Ammon's horn (tissue), 1 donor: ENCODE measurements at places on chromosomes 2 and 18.
A peak's percentile ranks its signal among the peaks of the same experiment; 100 is the strongest.

DNA sequence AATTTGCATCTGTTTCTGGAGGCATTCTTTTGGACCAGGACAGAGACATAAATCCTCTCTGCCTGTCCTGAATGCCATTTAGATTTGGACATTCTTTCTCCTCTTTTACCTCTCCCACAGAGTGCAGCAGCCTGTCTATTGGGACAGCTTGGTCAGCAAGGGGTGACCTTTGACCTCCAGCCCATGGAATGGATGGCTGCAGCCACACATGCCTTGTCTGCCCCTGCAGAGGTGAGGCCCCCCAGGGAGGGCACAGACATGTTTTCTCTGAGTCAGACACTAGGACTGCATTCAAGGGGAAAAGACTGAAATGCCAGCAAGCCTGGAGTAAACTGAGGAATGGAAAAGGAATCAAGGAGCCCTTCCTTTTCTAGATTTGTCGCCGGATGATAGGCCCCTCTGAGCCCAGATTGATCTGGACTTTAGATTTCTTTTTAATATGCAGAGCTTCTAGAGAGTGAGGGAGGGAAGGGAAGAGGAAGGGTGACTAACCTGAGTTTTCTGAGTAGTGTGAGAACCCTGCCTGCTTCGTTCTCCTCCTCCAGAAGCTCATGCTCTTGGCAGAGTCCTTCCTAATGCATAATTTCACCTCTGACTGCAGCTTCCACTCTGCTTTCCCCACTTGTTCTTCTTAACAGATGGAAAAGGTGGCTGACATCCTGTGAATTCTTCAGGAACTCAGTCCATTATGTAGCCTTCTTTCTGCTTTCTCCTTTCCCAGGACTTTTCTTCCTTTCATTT is 16.1 kb upstream of the TTLL4 start:
- no peak for DNase-seq

- no peak for DNase-seq
Observed at GRCh38 chr2:28697602-28698149, 54.0 kb upstream of the PPP1CB start.

DNA sequence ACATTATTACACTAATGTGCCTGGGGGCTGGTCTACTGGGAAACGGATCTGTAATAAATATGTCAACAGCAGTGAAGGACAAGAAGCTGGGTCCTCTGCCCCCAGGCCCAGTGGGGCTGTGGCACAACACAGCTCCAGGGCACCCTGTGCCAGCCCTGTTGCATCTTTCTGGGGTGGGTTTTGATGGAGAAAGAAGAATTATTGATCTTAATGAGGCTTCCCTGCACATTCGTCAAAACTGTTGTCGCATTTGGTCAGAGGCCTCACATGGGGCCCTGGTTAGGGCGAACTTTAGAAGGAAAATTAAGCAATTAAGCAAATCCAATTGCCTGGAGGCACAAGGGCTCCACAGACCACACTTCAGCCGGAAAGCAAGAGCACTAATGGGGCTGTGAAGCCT is 30.0 kb upstream of the TWIST2 start:
- no peak for DNase-seq

GRCh38 chr2:12555012-12555645 is 161.6 kb upstream of the TRIB2 start:
- DNase-seq = no peak

GRCh38 chr2:226775032-226775509 is 24.5 kb downstream of the IRS1 start:
- no peak for DNase-seq

DNA sequence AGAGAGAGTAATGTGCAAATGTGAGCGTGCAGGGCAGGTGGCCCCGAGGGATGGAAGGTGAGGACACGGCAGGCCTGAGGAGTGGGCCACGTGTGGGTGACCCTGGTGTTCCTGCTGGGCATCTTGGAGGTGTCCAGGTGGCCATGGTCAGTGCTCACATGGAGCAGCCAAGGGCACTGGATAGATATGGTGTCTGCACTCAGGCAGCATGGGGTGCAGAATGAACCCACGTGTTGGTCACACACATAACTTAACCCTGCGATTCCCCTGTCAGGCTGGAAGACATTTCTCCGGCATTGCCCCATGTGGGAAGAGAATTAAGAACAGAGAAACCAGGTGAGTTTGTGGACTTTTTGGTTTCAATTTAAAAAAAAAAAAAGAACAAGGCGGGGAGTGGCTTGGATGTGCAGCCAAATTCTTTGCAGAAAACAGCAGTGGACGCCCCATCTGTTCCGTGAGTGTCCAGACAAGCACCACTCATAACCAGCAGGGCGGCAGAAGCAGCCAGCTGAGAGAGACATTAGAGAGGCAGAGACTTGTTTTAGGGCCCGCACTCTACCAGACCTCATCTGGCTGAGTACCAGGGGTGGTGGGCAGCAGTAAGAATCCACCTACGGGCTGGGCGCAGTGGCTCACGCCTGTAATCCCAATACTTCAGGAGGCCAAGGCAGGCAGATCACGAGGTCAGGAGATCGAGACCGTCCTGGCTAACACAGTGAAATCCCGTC is 249.8 kb downstream of the ACKR3 start:
- DNase-seq = no peak

GRCh38 chr2:197873293-197873701 is 68.9 kb downstream of the PLCL1 start:
- peak; percentile 78 for DNase-seq

DNA sequence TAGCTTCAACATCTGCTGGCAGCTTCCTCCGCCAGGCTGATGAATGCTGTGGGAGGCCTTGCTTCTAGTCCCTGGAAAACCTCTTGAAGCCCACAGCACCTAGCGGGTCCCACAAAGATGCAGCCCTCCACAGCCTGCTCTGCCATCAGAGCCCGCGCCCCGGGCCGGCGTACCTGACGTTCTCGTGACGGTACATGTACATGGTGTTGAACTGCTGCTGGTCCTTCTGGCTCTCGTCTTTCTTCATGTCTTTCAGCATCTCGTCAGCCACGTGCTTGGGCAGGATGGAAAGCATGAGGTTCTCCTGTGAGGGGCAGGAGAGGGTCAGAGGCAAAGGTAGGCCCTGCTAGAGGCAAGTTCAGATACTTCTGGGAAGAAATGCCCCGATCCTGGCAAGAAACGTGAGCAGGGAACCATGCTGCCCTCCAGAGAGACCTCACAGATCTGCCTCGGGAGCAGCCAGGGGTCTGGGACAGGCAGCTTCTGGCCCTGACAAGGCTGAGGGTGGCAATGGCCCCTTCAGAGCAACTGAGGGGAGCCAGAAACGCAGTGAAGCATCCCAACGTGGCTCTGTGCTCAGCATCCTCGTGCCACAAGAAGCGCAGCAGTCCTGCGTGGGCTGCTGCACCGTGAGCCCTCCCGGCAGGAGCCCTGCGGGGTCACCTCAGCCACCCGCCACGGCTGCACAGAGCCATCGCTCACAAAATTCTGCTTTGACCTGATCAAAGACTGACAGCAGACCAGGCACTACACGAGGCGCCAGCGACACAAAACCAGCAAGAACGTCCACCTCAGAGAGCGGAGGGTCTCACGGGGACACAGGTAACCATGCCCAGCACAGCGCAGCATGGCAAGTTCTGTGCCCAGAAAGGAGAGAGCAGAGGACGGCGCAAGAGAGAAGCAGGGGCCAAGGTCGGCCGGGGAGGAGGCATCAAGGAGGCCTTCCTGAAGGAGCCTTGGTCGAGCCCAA is 49.1 kb downstream of the CENPO start:
- DNase-seq = no peak

DNA sequence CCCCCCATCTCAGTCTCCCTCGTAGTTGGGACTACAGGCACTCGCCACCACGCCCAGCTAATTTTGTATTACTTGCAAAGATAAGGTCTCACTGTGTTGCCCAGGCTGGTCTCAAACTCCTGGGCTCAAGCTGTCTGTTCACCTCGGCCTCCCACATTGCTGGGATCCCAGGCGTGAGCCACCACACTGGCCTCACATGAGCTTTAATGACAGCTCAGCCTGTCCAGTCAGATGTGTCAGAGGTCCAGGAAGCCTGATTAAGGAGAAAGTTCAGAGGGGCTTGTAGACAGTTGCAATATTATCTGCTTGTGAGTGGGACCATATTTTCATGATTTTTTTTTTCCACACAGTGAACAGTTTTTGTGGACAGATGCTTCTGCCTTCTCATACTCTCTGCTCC is 82.0 kb downstream of the LIMS1 start:
- no peak for DNase-seq

GRCh38 chr18:37873416-37873815 is 307.8 kb upstream of the CELF4 start:
- no peak for DNase-seq

DNA sequence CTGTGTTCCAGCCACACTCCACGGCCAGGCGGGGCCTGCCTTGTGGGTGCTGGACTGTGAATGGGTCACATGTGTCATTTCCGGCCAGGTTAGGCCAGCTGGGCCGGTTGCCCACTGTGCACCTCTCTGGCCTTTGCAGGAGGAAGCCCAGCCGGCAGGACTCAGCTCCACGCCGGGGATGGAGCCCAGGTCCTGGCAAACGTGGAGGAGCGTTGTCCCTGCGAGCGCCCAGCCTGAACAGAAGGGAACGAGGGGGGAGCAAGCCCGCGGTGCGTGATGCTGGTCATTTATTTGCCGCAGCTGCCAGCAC is 152.9 kb downstream of the PXDN start:
- no peak for DNase-seq

- no peak for DNase-seq
Observed at GRCh38 chr2:109266496-109266895, 137.5 kb downstream of the SH3RF3 start.

DNA sequence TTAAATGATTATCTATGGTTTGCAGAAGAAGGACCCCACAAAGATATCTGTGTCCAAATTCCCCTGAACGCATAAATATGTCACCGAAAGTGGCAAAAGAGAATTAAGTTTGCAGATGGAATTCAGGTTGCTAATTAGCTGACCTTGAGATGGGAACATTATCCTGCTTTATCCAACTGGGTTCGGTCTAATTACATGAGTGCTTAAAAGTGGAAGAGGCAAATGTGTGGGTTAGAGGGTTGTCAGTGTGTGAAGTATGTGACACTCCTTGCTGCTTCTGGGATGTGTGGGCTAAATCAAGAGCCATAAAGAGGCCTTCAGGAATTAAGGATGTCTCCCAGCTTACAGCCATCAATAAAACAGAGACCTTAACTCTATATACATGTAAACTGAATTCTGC is 53.5 kb downstream of the CDH19 start:
- DNase-seq = no peak

- DNase-seq = no peak
Observed at GRCh38 chr18:46809145-46809544, 52.3 kb upstream of the ST8SIA5 start.

DNA sequence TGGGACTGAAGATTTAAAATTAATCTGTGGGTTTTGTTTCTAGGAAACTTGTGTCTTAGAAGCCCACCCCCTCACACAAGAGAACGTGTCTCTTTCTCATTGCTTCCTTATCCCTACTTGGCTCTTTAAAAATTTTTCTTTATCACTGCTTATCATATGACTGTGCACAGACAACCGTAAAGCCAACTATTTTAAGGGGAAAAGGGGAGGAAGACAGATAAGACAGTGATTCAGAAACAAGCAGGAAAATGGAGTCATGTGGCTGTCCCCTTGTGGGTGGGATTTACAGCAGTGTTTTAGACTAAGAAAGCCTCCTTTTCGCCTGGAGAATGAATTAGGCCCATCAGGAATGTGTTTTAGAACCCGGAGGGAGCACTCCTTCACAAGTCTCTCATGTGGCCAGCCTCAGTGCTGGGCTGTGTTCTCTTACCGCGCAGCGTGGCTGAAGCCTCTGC is 17.6 kb downstream of the PRKCE start:
- no peak for DNase-seq

- DNase-seq = no peak
Observed at GRCh38 chr2:20434588-20435294, 12.1 kb upstream of the RHOB start.

DNA sequence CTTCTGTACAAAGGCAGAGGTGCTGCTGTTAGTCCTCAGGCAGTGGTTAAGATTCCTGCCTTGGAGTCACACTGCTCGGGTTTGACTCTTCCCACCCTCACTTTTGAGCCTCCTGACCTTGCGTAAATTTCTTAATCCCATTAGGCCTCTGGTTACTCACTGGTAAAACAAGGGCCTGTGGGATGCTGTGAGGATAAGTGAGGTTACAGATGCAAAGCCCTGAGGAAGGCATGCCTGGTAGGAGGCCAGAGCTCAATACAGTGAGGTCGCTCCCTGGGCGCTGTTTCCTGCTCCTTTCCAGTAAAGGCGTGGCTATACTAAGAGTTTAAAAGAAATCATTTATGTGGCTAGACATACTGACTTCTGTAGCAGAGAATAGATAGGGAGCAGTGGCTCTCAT is 127.5 kb upstream of the TMEM200C start:
- no peak for DNase-seq

- no peak for DNase-seq
Observed at GRCh38 chr2:197345846-197346370, 35.3 kb upstream of the ANKRD44 start.

- DNase-seq = no peak
Observed at GRCh38 chr2:17911491-17912260, 33.2 kb downstream of the KCNS3 start.

DNA sequence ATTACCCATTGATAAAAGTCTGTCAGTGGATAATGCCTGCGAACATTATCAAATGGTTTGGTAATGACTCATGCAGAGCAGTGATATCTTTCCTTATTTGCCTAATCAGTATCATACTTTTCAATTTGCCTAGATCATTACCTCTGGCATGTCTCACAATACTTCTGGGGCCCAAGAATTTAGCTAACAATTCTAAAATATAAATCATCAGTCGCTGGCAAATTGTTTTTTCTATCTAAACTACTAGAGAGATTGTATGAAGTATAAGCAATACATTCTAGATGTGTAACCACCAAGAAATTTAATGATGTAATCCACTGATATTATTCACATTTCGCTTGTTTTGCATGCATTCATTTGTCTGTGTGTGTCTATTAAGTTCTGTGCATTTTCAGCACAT is 191.2 kb upstream of the CDH19 start:
- DNase-seq = no peak

- DNase-seq = no peak
Observed at GRCh38 chr2:138137949-138138348, 173.7 kb downstream of the HNMT start.

GRCh38 chr18:63113899-63114565 is 205.5 kb downstream of the BCL2 start:
- DNase-seq = no peak

DNA sequence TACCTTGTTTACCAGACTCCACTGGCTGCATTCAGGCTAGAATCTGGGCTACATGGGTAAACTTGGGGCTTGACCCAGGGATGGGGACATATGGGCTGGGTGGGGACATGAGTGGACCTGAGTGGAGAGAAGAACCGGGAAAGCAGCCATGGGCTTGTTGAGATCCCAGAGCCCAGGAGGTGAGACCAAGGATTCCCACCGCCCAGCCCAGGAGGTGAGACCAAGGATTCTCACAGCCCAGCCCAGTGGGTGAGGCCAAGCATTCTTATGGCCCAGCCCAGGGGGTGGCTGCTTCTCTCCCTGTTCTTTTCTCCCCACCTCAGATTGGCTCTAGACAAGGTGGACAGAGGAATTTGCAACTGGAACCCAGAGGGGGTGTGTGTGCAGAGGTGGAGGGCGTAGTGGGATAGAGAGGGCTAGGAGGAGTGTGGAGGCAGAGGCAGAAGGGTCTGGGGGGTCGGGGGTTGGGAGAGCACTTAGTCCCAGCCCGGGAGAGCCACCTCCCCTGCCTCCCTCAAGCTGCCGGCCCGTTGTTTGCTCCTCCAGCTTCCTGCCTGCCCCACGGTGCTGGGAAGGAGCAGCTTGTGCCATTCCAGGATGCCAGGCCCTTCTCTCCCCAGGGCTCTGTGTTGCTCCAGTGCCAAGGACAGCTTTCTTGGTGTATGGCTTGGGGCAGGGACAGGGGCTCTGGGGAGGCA is 25.6 kb downstream of the GLI2 start:
- no peak for DNase-seq
